ENCODE measurements at places on chromosomes 3 and 15. TPM values are rescaled to one million over a fixed set of nuclear protein-coding genes. Genes with fewer than 3 reads are reported as not detected.

DNA sequence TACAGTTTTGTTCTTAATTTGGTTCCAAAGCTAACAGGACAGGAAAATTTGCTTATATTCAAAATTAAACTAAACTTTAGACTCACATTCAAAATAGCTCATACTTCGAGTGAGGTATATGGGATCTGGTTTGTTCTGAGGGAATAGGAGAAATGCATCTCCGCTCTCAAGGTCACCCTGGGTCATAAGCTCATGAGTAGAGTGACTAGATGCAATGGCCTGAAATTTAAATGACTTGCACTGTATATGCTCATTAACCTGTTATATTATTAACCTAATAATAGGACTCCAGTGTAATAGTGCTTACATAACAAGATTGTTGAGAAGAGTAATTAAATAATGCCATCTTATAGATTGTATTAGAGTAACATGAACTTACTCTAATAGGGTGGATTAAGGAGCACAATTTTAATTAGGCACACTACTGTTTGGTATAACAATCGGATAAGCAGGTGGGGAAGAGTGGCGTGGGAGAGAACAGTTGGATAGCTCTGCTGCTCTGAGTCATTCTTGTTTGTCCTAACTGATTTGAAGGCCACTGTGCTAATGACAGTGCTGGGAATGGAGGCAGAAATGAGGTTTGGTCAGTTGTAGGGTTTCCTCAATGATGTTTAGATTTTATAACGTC lies 5.2 kb downstream of the NKTR start:
- H3K27ac ChIP-seq: no peak overlapping the region
- peaks cover 20% of the 10 kb centered on the region for H3K4me1 ChIP-seq
- no peaks in the 10 kb centered on the region for H3K36me3 ChIP-seq
- no peaks in the 10 kb centered on the region for H3K27me3 ChIP-seq

GRCh38 chr3:17770682-17771081 lies 28.3 kb upstream of the TBC1D5 start:
- no peak overlapping the region for H3K4me3 ChIP-seq
- no peaks in the 10 kb centered on the region for H3K27me3 ChIP-seq
- no peak for DNase-seq
- H3K4me1 ChIP-seq: no peaks in the 10 kb centered on the region
- H3K27ac ChIP-seq: no peak overlapping the region
- H3K36me3 ChIP-seq: no peaks in the 10 kb centered on the region

- H3K4me3 ChIP-seq: no peak overlapping the region
- H3K36me3 ChIP-seq: no peaks in the 10 kb centered on the region
- DNase-seq: peak; percentile 5
- H3K4me1 ChIP-seq: peaks cover 7% of the 10 kb centered on the region
- no peaks in the 10 kb centered on the region for H3K27me3 ChIP-seq
These were observed 565.4 kb downstream of the ROBO2 start for GRCh38 chr3:77605308-77605707.

- H3K36me3 ChIP-seq: no peaks in the 10 kb centered on the region
- no peak for DNase-seq
- peaks cover 9% of the 10 kb centered on the region for H3K4me1 ChIP-seq
- H3K27ac ChIP-seq: no peak overlapping the region
- H3K27me3 ChIP-seq: no peaks in the 10 kb centered on the region
These were observed 6.6 kb downstream of the ACOX2 start for GRCh38 chr3:58530354-58530865.

DNA sequence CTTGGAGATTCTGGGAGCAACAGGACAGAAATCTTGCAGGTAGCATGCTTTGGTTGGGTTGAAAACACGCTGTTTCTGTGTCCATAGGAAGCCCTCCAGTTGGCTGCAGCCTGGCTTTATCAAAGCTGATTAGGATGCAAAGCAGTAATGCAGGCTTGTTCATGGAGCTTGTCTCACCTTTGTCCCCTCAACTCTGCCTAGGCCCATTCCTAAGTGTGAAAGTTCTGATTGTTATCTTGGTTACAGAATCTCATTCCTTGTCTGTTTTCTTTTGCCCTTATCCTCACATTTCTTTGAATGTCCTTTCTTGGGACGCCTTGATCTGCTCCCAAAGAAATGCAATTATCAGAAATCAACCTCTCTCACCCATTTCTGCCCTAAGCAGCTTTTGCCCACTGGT lies 83.5 kb downstream of the IL20RB start:
- no peak overlapping the region for H3K4me3 ChIP-seq
- no peak overlapping the region for H3K27ac ChIP-seq
- no peaks in the 10 kb centered on the region for H3K36me3 ChIP-seq
- no peaks in the 10 kb centered on the region for H3K27me3 ChIP-seq
- DNase-seq: no peak

DNA sequence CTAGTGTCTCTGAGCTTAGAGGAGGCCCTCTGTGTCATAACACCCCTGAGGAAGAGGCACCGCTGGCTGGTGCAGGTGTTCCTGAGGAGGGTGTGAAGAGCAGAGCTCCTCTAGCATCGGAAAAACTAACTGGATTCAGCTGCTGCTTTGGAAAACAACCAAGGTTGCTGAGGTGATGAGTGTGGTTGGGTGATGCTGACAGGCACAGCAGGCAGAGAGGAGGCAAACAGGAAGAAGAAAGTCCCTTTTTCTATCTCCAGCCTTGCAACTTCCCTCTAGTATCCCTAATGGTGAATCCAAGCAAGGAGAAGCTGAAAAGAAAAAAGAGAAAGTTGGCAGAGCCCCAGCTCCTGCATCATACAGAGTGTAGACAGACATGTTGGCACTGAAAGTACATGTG lies 3.8 kb upstream of the OR4F15 start:
- no peaks in the 10 kb centered on the region for H3K4me1 ChIP-seq
- no peak for DNase-seq
- peaks cover 4% of the 10 kb centered on the region for H3K27me3 ChIP-seq
- no peak overlapping the region for H3K4me3 ChIP-seq
- H3K27ac ChIP-seq: no peak overlapping the region

GPR62 gene
- total RNA-seq: not detected

MLH1 gene
- 34.5 TPM for total RNA-seq
